ENCODE measurements at places on chromosomes 12 and 14.

- no peaks in the 10 kb centered on the region for H3K36me3 ChIP-seq
- peaks cover 48% of the 10 kb centered on the region for H3K4me1 ChIP-seq
These were observed 57.7 kb upstream of the DLK1 start for GRCh38 chr14:100669011-100669412.

DNA sequence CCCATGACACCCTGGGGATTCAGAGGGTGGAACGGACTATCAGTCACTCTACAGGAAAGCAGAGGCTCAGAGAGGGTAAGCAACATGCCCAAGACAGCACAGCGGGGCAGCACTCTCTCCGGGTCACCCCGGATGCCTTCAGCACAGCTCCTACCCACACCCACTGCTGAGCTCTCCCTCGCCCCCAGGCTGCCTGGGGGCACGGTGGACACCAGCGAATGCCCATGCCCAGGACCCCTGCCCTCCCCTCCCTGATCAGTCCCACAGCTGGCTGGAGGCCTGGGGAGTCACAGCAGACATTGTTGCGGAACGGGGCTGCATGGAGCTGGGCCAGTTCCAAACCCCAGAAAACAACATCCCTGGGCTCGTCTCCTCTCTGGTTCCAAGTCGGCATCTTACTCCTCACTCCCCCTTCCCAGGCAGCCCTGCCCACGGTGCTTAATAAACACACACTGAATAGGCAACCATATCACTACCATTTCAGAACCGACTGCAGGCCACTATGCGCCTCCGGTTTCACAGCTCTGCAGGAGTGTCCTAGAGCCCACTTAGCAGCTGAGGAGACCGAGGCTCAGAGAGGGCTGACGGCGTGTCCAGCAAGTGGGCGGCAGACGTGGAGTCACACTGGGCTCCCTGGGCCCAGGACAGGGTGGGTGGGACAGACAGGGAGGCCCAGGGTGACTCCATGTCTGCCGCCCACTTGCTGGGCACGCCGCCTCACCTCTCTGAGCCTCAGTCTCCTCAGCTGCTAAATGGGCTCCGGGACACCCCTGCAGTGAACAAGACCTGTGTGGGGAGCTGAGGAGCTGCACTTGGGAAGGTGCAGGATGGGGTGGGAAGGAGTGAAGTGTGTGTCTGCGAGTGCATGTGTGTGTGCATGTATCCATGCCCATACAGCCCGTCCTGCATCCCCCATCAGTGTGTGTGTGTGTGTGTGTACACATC, 27.0 kb downstream of the CCDC85C start:
- H3K36me3 ChIP-seq, result no peaks in the 10 kb centered on the region
- peaks cover 65% of the 10 kb centered on the region for H3K4me1 ChIP-seq
- no peak overlapping the region for H3K4me3 ChIP-seq
- H3K27me3 ChIP-seq, result no peaks in the 10 kb centered on the region
- DNase-seq, result no peak

DNA sequence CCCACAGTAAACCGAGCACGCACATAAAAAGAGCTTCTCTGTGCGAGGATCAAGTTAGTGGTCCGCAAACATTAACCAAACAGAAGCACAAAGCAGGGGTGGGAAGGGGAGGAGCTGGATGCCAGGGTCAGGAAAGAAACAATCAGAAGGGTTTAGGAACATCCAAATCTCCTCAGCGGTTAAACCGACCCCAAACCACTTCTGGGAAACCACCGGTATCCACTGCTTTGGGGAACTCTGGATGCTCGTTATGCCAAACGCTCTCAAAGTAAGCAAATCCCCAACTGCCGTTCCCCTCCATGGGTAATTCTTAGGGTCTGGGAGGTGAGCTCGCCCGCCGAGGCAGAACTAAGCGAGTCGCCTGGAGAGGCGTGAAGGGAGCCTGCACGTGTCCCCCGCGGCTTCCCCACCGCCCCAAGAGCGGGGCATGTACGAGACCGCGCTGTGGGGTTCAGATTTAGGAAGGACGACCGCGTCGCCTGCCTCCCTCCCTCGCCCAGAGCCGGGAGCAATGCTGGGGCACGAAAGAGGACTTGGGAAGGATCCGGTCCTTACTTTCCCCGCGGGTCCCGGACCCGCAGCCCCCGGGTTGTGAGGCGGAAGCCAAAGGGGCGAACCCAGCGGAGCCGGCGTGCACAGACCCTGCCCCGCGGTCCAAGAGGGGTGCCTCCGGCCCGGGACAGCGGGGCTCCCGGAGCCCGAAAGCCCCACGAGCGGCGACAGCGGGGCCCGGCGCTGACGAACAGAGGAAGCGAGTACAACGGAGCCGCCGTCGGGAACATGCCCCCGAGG, 711 bp downstream of the SBNO1 start:
- H3K27ac ChIP-seq, result peak overlapping the region; percentile 89
- H3K4me3 ChIP-seq, result peak overlapping the region; percentile 88

DNA sequence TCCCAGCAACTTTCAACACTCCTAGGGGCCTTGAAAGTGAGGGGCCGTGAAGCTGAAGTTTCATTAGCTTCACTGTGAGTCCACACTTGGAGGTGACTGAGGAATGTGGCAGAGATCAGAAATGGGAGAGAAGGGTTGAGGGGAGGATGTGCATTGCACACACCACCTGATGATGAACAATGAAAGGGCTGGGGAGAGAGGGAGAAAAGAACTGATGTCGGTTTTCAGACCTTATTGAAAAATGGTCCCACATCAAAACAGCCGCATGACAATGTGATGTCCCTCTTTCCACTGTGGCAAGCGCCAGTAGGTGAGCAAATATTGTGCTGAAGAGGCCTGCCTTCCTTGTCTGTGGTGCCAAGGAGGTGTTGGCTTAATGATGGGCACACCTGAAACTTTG, 32.3 kb upstream of the ATP23 start:
- no peak overlapping the region for H3K4me3 ChIP-seq
- no peak for DNase-seq
- H3K27ac ChIP-seq, result no peak overlapping the region
- H3K36me3 ChIP-seq, result no peaks in the 10 kb centered on the region
- peaks cover under 1% of the 10 kb centered on the region for H3K27me3 ChIP-seq
- peaks cover 8% of the 10 kb centered on the region for H3K4me1 ChIP-seq

DNA sequence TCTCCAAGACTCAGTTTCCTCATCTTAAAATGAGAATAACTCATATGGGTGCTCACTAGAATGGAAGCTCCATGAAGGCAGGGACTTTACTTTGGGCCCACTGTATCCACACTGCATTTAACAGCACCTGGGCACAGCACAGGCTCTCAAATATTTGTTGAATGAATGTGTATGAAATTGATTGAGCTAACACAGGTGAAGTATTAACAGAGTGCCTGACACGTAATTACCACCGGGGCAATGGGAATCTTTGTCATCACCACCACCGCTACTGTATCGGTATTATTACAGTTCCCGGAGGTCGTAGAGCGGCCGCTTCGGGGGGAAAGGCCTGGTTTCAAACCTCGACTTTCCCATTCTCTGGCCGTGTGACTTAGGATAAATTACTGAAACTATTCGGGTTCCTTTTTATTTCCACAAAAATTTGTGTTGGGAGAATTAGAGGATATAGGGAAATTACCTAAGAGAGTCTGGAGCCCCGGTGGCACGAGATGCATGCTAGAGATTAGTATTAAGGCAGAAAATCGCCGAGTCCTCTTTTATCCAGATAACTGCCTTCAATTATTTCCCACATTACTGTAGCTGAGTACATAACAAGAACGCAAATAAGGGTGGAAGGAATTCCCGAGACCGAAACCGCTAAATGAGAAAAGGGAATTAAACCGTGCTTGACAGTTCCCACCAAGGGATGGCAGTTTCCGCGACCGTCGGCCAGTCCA, 1.0 kb upstream of the RIC8B start:
- no peaks in the 10 kb centered on the region for H3K36me3 ChIP-seq
- H3K4me3 ChIP-seq, result peak overlapping the region; percentile 89
- H3K4me1 ChIP-seq, result peaks cover 24% of the 10 kb centered on the region
- H3K27me3 ChIP-seq, result no peaks in the 10 kb centered on the region

- H3K27me3 ChIP-seq, result no peaks in the 10 kb centered on the region
- H3K4me3 ChIP-seq, result no peak overlapping the region
- no peak for DNase-seq
- no peak overlapping the region for H3K27ac ChIP-seq
- H3K36me3 ChIP-seq, result no peaks in the 10 kb centered on the region
- no peaks in the 10 kb centered on the region for H3K4me1 ChIP-seq
These were observed 59.8 kb downstream of the RAB35 start for GRCh38 chr12:120056739-120057138.

GRCh38 chr14:103282932-103283331, 51.1 kb upstream of the EIF5 start:
- no peak overlapping the region for H3K27ac ChIP-seq
- DNase-seq, result no peak
- H3K36me3 ChIP-seq, result no peaks in the 10 kb centered on the region
- no peak overlapping the region for H3K4me3 ChIP-seq
- H3K4me1 ChIP-seq, result peaks cover 6% of the 10 kb centered on the region
- H3K27me3 ChIP-seq, result peaks cover 35% of the 10 kb centered on the region

DNA sequence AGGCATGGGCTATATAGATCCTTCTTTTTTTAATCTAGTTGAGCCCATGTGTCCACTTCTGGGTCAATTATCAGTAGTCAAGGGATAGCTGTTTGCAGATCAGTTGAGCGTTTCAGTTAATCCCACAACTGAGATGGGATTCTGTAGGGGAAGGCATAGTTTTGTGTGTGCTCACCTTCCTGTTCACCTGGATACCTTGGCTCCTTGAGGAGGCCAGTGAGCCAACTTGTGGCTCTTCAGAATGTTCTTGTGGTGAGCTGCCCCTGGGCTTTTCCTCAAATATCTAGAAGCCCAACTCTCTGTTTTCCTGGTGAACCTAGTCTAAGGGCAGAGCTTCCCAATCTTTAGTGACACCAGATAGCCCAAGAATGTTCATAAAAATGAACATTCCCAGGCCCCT, 302.9 kb upstream of the TBX3 start:
- no peak overlapping the region for H3K27ac ChIP-seq
- no peaks in the 10 kb centered on the region for H3K36me3 ChIP-seq
- H3K27me3 ChIP-seq, result no peaks in the 10 kb centered on the region
- no peaks in the 10 kb centered on the region for H3K4me1 ChIP-seq
- no peak for DNase-seq

DNA sequence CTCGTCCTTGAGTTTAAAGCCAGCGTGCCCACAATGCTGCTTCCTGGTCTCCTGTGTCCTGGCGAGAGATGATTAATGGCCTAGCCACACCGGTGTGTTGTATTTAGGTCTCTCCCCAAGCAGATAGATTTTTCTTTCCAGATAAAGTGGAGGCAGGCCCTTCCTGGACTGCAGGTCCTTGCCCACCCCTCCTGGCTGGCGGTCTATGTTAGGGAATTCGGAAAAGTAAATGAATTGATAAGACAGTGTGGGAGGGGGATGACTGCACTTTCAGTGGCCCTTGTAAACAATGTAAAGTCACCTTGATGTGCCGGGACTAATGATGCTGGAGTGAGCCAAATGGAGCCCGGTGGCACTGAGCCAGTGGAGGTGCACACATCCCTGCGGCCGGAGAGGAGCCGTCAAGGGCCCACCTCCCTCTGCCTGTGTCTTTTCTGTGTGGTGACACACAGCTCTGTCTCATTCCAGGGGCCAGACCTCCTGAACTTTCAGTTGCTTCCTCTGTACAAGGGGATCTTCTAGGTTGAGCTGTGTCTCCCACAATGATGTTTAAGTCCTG, 70.6 kb upstream of the ESRRB start:
- H3K27ac ChIP-seq, result no peak overlapping the region
- H3K4me3 ChIP-seq, result no peak overlapping the region
- H3K4me1 ChIP-seq, result peaks cover 12% of the 10 kb centered on the region
- H3K36me3 ChIP-seq, result no peaks in the 10 kb centered on the region
- H3K27me3 ChIP-seq, result peaks cover 34% of the 10 kb centered on the region

GRCh38 chr14:75752907-75753594, 92.0 kb downstream of the TTLL5 start:
- no peak overlapping the region for H3K27ac ChIP-seq
- H3K4me3 ChIP-seq, result no peak overlapping the region
- DNase-seq, result no peak
- peaks cover 9% of the 10 kb centered on the region for H3K36me3 ChIP-seq
- no peaks in the 10 kb centered on the region for H3K4me1 ChIP-seq

- no peaks in the 10 kb centered on the region for H3K36me3 ChIP-seq
- H3K4me3 ChIP-seq, result no peak overlapping the region
- H3K4me1 ChIP-seq, result no peaks in the 10 kb centered on the region
- no peak overlapping the region for H3K27ac ChIP-seq
- no peak for DNase-seq
These were observed 268.7 kb downstream of the ALG10 start for GRCh38 chr12:34291001-34291400.

- H3K4me3 ChIP-seq, result peak overlapping the region; percentile 67
- DNase-seq, result peak; percentile 74
- H3K36me3 ChIP-seq, result no peaks in the 10 kb centered on the region
- H3K27ac ChIP-seq, result no peak overlapping the region
These were observed 103.8 kb upstream of the FKBP4 start for GRCh38 chr12:2691006-2691344.

DNA sequence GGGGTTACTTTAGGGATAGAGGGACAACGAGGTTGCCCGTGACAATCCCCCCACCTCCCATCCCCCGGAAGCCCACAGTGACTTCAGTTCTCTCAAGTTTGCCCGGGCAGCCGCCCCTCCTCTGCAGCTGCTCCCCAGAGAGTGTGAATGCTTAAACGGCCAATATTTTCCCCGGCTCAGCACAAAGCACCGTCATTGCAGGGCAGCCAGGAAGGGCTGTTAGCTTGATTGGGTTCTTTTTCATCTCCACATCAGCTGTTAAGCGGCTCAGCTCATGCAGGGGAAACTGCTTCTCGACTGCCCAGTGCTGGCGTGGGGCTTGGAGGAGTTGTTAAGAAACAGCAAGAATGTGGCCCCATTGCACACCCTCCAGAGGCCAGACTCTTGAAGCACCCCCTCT, 120.5 kb upstream of the NCOR2 start:
- peak; percentile 53 for DNase-seq
- no peak overlapping the region for H3K27ac ChIP-seq
- no peak overlapping the region for H3K4me3 ChIP-seq
- no peaks in the 10 kb centered on the region for H3K36me3 ChIP-seq
- peaks cover 24% of the 10 kb centered on the region for H3K4me1 ChIP-seq

DNA sequence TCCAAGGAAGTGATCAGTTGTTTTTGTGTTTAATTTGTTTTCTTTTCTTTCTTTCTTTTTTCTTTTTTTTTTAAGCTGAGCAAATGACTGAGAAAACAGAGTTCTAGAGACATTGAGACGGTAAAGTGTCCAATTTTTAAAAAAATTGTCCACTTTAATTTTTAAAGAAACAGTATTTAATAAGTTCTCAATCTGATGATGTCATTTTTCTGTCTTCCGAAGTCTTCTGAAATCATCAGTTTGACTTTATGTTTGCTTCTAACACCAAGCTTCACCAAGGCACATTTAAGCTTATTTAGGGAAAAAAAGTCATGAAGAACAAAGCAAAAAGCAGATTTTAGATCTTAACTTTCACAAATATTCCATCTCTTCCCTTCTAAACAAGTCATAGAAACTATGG, 63.4 kb upstream of the RTRAF start:
- H3K4me3 ChIP-seq, result no peak overlapping the region
- H3K4me1 ChIP-seq, result peaks cover 22% of the 10 kb centered on the region
- no peak overlapping the region for H3K27ac ChIP-seq
- no peak for DNase-seq
- no peaks in the 10 kb centered on the region for H3K36me3 ChIP-seq

GRCh38 chr12:68638171-68638570, 27.5 kb downstream of the RAP1B start:
- no peak for DNase-seq
- peaks cover 10% of the 10 kb centered on the region for H3K4me1 ChIP-seq
- no peak overlapping the region for H3K4me3 ChIP-seq
- H3K27ac ChIP-seq, result no peak overlapping the region
- H3K27me3 ChIP-seq, result no peaks in the 10 kb centered on the region
- no peaks in the 10 kb centered on the region for H3K36me3 ChIP-seq
